ENCODE measurements at places on chromosomes 4 and X. TPM values are rescaled to one million over a fixed set of nuclear protein-coding genes. Genes with fewer than 3 reads are reported as not detected.

- no peak for DNase-seq
Observed at GRCh38 chr4:61511716-61512488, 311.8 kb downstream of the ADGRL3 start.

DNA sequence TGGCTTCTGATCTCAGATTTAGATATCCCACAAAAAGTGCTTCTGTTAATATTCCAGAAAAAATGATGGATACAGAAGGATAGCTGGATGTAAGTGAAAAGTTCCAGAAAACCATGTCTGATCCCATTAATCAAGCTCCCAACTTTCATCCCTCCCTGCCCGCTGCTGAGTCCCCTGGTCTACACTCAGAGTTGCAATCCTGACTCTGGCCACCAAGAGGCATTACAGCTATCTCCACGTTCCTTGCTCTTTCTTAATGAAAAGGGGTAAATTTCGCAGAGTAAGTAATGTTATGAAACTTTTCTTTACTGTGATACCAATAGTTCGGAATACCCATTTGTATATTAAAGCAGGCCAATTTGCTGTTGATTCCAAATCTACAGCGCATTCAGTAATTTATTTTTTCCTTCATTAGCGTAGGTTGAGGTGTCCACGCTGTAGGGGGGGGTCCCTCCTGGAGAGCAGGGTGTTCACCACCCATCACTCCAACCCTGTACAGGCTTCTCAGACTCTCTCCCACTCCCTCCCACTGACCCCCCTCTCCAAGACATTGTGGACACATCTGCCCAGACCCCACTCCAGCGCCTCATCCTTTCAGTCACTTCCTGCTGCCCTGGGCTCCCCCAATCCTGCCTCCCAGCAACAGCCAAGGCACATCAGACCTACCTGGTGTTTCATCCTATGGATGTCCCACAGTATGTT is 55.1 kb downstream of the RAB40A start:
- DNase-seq = no peak

GRCh38 chr4:121049072-121049599 is 23.2 kb downstream of the NDNF start:
- no peak for DNase-seq

DNA sequence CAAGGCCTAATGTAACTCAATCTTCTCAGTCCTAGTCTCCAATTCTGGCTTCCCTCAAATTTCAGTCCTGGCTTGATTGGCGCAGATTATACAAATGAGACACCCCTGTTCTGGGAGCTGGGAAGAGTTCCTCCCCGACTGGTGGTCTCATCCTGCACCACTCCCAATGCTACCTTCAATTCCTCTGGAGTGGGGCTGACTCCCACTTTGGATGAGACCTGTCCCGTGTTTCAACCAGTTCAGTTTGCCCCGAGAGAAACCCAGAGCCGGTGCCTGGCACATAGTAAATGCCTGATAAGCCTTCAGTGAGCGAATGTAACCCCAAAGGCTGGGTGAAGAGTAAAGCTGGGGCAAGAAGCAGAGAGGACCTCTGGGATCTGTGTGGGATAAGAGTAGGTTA is 4.0 kb upstream of the SYP start:
- no peak for DNase-seq

DNA sequence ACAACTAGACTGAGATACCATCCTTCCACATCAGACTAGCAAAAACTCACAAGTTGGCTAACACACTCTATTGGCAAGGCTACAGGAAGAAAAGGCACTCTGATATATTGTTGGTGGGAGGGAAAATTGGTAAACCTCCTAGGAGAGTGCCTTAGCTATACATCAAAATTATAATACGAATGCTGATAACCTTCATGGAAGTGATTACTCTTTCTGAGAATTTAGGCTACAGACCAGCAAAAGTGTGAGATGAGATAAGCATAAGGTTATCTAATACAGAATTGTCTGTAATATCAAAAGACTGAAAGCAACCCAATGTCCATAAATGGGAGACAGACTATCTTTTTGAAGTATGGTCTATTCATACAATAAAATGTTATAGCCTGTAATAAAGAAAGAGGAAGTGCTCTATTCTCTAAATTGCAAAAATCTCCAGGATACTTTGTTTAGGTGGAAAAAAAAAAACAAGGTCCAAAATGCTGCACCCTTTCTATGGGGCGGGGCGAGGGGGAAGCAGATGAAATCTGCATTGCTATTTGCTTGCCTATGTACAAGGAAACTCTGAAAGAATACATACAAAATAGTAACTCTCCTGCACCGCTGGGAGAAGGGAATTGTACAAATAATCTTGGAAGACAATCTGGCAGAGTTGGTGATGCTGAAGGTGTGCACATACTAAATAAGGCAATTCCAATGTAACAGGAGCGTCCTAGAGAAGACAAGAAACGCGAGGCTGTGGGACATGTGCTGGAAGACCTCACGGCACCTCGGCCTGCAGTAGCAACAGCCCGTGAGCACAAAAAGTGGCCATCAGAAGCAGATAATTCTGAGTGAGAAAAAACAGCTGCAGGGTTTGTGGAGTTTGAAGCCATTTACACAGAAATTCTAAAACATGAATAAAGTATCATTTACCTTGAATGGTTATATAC is 109.7 kb downstream of the AFAP1 start:
- DNase-seq = no peak

DNA sequence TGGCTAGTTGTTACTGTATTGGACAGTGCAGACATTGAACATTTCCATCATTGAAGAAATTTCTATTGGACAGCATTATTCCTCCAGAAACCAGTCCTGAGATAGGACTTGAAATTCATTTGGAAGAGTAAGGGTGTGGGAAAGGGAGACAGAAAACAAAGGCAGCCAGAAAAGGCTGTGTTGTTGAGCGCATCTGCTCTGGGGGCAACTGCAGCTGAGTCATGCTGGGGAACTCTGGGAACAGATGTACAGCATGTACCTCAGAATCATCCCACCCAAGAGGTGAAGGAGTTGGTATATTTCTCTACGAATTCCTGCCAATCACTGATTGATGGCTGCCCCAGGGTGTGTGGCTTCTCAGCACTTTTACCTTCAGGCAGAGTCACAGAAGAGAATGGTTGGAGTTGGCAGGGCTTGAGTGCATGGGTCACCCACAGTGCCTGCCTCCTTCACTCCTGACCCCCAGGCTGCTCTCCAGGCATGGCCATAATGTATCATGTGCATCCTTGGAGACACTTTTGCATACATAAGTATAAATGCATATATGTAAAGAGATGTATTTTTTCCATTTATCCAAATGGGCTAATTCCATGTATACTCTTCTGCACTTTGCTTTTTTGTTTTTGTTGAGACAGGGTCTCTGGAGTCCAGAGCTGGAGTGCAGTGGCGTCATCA is 39.4 kb downstream of the GEMIN8 start:
- no peak for DNase-seq

DNA sequence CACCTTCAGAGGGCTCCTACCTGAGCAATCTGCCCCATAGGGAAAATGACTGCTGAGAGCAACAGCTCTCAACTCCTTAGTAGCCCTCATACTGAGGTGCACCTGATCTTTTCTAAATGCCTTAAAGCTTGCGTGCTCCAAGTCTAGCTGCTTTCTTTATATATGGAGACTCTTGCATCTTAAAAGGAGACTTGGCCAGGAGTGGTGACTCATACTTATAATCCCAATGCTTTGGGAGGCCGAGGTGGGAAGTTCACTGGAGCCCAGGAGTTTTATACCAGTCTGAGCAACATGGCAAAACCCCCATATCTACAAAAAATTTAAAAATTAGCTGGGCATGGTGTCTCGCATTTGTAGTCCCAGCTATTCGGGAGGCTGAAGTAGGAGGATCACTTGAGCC is 78.1 kb upstream of the TRIM2 start:
- DNase-seq = no peak

The MAGEA4 gene
- total RNA-seq = not detected

DNA sequence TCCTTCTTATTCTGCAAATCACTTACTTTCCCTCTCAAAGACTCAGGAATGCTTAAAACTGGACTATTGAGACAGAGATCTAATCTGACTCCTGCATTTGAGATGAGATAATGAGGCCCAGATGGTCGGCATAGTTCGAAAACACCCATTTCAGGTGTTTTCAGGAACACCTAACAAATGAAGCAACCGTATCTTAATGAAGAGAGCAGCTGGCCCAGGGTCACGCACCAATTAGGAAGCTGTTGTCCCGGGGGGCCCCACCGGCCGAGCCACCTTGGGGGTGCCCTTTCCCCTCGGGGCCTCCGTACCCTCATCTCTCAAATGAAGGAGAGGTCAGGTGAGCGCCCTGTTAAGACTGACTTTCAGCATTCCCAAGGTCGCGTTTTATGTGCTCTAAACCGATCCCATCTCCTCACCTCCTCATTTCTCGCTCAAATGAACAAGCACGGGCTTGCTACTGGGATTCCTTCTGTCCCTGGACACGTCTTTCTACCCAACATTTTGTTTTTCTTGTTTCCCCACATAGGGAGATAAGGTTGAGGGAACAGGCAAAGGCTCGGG is 824 bp downstream of the LRPAP1 start:
- DNase-seq = peak; percentile 44

- no peak for DNase-seq
Observed at GRCh38 chrX:40573763-40574162, 7.0 kb upstream of the ATP6AP2 start.

- no peak for DNase-seq
Observed at GRCh38 chr4:21946858-21947257, 1.7 kb downstream of the KCNIP4 start.

DNA sequence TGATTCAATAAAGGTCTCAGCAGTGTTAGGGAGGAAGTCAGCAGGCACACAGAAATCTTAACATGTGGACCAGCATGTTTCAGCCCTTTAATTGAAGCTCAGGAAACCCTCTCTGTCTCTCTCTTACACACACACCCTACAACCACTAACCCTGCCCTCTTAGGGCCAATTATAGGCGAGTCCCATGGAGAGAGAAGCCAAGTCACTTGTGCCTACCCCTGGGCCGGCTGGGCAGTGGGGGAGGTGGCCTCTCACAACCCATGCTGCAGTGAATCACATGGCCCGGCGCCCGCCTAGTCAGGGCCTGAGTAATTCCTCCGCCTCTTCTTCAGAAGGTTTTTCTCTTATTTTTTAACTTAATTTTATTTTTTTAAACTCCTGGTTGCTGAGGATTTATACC is 3.7 kb downstream of the FGD1 start:
- no peak for DNase-seq

Data from left lobe of liver (tissue), 2 donors.